Stimulated activated naive CD4-positive, alpha-beta T cell treated with Interleukin-2 at 50 U/mL for 16 hours (primary cell): ENCODE measurements at places on chromosomes 2 and 18.

GRCh38 chr18:72208920-72209676 is 335.0 kb downstream of the CBLN2 start:
- no peak for DNase-seq

DNA sequence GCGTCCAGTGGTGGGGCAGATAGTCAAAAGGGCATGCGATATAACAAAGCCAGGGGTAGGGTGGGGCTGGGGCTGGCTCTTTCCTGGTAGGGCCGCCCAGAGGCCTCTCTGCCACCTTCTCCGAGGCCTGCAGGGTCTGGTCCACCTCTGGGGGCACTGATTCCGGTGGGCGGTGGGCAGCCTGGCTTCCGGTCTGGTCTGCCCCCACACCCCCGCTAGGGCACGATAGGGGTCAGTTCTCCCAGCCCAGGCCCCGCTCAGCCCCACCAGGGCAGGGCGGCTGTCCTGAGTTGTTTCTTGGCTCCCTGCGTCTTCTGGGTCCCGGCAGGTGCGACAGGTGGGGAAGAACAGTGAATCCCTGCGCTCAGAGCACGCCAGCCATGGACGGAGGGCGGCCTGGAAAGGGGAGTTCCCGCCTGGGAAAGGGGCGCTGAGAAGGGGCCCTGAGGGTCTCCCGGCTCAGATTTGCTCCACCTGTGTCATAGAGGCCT is 707 bp upstream of the ERFE start:
- DNase-seq: no peak

DNA sequence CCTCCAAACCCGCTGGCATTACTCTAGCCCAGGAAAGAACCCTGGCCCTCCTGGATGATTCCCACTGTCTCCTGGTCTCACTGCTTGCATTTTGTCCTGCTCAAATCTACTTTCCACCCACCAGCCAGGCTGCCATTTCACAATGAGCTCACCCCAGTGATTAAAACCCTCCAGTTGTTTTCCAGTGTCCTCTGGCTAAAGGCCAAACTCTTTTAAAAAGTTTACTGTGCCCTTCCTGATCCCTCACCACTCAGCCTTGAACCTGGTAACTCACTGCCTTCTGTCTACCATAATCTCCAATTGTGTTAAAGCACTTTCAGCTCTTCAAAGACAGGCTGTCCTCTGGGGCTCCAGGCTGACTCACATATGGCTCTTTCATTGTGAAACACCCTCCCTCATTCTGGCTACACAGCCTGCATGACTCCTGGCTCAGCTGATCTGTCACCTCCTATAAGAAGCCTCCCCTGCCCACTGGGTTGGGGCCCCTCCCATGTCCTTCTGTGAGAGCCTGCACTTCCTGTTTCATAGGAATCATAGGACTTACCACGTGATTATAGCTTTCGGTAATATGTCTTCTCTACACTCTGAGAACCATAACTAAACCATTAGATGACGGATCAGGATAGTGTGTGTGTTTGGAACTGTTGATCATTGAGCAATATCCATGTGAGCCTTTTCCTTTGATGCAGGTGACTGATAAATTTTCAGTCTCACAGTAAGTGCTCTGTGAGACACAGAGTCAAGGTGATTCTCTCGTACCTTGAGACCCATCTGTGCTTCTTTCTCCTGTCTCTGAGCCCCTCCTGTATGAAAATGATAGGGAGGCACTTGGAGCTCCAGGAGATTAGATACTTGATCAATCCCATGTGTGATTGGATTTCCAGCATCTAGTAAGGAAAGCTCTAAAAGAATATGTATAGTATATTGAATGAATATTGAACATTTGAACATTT is 590.8 kb upstream of the ID2 start:
- DNase-seq: peak; percentile 56

DNA sequence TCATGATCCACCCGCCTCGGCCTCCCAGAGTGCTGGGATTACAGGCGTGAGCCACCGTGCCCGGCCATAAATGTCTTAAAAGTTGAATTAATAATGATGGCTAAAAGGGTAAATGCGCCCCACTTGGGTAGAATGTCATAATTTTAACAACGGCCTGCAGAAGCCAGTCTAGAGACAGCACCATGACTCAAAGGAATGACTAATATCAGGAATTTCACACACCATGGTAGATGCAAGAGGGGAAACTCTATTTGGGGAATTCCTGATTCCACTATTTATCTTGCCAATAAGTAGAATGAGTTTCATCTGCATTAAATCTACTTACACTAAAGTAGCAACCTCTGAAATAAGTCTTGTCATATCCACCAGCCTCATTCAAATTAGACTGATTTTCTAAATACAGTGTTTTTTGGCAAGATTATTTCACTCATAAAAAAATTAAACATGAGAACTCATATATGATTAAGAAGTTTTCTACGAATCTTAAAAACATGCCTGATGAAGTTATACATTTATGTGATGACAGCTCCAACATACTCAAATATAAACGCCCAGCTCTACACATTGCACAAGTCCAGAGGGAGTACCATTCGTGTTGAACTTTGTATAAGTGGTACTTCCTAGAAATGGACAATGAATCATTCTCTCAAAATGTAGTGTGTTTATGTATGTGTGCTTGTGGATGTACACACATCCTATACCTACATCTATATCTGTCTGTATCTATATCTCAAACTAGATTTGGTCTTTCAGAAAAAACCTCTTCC is 309.7 kb downstream of the IRS1 start:
- no peak for DNase-seq

DNA sequence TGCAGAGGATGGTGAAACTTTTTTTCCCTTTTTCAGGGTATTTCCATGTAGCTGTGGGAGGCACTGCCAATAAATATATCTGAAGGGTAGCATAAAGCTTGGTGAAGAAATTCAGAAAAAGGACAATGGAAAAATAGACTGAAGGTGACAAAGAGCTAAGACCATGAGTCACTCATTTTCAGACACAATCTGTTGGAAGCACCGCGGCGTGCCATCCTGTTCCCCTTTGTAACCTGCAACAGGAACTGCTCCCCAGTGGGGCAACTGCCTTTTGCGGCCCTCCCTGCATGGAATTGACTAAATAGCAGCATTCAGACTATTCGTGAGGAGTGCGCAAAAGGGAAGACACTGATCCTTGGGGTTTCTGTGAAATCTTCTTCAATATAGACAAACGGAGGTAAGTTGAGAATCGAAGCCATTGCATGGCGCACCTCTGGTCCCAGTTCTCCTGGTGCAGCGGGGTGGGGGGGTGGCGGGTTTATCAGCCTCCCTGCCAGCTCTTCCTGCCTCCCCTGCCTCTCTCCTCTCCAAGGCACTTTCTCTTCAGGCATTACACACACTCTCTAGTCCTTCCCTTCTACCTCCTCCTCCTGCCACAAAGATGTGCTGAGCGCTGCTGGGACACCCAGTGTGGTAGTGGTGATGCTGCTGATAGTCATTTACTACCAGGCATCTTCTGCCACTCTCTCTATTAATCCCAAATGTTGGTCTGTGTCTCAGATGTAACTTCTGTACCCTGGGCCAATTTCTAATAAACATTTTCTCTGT is 126.2 kb upstream of the TMEM200C start:
- DNase-seq: no peak

- no peak for DNase-seq
These were observed 44.3 kb upstream of the ASB1 start for GRCh38 chr2:238382381-238382781.

- DNase-seq: no peak
These were observed 105.3 kb downstream of the COMMD1 start for GRCh38 chr2:62010632-62011256.

GRCh38 chr18:41753826-41754225 is 201.2 kb upstream of the PIK3C3 start:
- no peak for DNase-seq

GRCh38 chr2:219691571-219691970 is 64.1 kb downstream of the SLC4A3 start:
- DNase-seq: no peak

- DNase-seq: no peak
These were observed 59.4 kb upstream of the HPCAL1 start for GRCh38 chr2:10242998-10243925.

GRCh38 chr18:50151926-50152325 is 43.0 kb downstream of the MYO5B start:
- DNase-seq: no peak

- DNase-seq: no peak
These were observed 59.9 kb downstream of the MSH6 start for GRCh38 chr2:47842846-47843245.

DNA sequence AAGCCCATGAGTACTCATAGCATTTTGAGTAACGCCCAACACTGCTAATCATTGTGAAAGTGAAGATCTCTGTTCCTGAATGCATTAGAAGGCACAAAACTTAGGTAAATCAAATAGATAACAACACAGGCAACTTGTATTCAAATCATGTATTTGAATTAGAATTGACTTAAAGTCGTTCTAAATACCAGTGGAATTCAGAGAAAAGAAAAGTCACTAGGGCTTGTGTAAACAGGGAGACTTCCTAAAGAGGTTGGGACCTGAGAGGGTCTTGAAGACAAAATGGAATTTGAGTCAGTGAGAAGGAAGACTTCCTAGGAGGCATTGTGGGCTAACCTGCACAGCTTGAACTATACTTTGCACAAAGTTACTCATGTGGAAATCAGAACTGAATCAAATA is 127.2 kb downstream of the CTNNA2 start:
- DNase-seq: no peak

GRCh38 chr18:74499633-74500032 is 3.5 kb downstream of the CNDP2 start:
- DNase-seq: peak; percentile 22

- no peak for DNase-seq
These were observed 88.1 kb upstream of the SEC11C start for GRCh38 chr18:59051470-59052165.

DNA sequence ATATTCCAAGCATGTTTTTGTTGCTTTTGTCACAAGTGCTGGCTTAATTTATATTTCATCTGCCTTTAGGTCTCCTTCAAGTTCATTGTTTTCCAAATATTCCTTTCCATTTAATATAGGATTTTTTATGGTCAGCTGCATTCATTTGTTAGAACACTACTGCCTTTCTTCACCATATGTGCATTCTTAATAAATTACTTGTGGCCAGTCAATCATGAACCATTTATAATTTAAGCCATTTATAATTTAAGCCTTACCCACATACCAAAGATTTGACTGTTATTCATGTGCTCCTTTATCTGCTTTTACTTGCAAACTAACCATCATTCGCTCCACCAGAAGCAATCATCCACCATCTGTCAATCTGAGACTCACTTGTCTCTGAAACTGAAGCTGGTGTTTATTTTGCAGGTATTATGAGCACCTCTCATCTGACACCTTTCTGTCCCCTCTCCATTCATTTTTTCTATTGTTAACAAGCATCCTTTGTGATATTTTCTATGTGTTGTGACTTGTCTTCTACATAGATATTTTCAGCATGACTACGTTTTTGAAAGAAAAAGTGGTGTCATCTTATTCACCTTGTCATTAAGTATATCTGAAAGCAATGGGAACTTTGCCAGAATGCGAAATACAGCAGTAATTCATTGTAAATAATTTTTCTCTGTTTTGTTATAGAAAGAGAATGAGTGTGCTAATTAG is 786.8 kb downstream of the KCNJ3 start:
- no peak for DNase-seq

- DNase-seq: no peak
These were observed 45.6 kb downstream of the ONECUT2 start for GRCh38 chr18:57480733-57481132.

DNA sequence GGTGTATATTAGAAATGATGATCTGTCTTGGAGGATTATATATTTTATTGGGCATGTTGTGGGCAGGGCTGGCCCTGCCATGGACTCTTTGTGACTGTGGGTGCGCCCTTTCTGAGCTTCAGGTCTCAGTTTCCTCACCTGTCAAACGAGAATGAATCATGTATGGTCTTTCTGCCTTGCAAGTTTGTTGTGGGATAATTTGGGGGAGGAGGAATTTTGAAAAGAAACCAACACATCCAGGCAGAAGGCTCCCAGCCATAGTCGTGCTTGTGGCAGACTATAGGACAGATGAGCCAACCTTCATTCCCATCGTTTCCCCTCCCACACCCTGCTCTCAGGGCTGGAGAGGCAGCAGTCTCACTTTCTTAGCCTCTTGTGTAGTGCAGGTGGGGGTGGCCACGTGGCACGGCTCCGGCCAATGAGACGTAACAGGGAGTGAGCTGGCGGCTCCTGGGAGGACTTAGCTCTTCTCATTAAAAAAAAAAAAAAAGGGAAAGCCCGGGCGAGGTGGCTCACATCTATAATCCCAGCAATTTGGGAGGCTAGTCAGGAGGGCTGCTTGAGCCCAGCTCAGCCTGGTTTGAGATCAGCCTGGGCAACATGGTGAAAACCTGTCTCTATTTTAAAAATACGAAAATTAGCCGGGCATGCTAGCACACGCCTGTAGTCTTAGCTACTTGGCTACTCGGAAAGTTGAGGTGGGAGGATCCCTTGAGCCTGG is 63.1 kb downstream of the RHOB start:
- DNase-seq: no peak

DNA sequence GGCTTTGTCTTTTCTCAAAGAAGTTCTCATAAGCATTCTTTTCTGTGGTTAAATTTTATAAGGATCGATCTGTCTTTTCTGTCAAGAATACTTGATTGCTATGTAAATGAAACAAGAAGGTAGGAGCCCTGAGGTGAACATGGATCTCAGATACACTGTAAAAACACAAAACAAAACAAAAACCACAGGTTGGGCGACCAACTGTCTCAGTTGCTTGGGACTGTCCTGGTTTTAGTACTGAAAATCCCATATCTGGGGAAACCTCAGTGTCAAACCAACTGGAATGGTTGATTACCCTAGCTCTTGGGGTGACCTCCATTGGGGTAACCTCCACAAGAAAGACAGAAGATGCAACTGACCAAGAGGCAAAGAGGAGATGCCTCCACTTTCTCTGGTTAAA is 55.8 kb upstream of the TMEM178A start:
- DNase-seq: no peak

DNA sequence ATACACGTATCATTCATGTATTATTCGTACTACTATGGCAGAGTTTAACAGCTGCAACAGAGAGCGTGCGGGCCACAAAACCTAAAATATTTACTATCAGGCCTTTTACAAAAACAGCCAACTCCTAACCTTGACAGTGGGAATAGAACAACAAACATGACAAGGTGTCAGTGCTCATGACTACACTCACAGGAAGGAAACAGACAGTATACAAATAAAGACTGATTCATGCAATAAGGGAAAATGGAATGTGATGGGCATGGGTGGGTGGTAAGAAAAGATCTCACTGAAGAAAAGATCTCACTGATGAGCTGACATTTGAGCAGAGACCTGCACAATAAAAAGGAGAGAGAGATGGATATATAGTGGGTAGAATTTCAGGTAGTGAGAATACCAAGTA is 347.8 kb downstream of the ALK start:
- no peak for DNase-seq

DNA sequence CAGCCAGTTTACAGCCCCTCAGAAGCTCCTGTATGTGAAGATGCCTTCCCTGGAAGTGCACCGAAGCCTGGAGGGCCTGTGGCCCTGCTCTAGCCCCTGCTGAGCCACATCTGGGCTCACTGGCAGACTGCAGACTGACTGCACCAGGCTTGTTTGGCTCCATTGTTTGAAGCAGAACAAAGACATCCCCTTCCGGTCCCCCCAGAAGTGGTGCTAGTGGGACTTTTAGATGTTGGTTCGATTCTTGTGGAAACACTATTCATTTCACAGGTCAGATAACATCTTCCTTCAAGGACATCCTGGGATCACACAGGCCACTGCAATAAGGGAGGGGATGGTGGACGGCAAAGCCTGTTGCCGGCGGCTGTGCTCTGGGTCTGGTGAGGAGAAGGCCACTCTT is 57.8 kb upstream of the CBLN2 start:
- DNase-seq: no peak

- DNase-seq: no peak
These were observed 146.8 kb upstream of the PXDN start for GRCh38 chr2:1891147-1891546.
